ENCODE measurements at places on chromosomes 5 and 9.

DNA sequence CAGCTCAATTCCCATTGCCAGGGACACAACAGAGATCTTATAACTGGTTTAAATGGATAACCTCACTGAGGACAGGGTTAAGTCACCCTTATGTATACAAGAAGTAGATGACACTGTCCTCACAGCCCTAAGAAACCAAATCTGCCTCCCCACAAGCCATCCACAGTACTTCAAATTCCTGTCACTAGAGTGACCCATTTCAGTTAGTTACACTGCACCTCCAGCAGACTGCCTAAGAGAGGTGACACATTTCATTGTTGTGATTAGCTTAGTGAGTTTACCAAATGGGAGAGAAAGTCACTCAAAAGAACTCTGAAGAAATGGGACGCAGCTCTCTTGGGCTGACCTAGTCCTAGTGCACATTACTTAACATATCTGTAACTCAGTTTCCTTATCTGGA is 53.6 kb upstream of the HTR1A start:
- DNase-seq, result no peak

DNA sequence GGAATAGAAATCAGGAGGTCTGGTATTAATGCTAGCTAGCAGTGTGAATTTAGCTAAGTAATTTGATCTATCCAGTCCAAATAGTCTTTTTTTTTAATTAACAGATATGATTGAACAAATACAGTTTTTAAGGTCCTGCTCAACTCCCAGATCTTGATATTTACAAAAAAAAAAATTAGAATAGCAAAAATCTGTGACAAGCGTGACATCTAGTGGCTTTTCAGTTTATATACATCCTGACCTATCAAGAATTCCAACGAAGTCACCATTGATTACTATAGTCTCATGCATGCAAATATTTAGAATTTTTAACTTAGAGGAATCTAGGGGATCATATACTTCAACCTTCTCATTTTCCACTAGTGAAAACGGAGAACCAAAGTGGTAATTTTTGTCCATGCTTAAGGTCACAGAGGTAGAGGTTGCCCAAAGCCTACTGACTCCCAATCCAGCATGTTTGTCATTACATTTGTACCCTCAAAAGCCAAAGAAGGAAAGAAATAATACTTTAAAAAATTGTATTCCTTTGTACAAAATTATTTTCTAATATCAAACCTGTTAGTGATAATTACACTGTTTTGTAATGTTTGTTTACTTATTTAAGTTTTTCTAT is 17.6 kb upstream of the TARS1 start:
- no peak for DNase-seq

DNA sequence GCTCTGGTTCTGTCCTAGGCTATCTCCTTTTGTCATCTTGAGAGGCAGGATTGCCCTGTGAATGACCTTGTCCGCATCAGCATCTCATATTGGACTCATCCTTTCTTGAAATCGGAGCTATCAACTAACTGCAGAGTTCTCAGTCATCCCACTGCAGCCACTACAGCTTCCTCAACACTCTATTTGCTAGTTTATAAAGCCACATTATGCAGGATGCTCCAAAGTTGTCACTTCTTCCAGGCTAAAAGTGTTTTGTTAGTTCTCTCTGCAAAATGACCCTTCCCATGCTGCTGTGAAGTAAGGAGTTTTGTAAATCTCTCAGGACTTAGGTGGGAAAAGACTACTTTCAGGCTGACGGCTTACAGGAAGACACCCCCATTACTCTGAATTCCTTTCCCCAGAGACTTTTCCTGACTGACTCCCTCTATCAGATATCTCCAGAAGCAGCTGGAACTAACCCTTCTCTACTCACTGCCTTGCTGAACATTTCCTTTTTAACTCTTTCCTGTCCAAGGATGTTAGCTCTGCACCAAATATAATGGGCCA is 257.6 kb downstream of the NFIB start:
- DNase-seq, result no peak

DNA sequence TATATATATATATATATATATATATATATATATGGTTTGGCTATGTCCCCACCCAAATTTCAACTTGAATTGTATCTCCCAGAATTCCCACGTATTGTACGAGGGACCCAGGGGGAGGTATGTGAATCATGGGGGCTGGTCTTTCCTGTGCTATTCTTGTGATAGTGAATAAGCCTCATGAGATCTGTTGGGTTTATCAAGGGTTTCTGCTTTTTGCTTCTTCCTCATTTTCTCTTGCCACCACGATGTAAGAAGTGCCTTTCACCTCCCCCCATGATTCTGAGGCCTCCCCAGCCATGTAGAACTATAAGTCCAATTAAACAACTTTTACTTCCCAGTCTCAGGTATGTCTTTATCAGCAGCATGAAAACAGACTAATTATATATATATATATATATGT is 52.3 kb upstream of the ADAMTS2 start:
- no peak for DNase-seq

DNA sequence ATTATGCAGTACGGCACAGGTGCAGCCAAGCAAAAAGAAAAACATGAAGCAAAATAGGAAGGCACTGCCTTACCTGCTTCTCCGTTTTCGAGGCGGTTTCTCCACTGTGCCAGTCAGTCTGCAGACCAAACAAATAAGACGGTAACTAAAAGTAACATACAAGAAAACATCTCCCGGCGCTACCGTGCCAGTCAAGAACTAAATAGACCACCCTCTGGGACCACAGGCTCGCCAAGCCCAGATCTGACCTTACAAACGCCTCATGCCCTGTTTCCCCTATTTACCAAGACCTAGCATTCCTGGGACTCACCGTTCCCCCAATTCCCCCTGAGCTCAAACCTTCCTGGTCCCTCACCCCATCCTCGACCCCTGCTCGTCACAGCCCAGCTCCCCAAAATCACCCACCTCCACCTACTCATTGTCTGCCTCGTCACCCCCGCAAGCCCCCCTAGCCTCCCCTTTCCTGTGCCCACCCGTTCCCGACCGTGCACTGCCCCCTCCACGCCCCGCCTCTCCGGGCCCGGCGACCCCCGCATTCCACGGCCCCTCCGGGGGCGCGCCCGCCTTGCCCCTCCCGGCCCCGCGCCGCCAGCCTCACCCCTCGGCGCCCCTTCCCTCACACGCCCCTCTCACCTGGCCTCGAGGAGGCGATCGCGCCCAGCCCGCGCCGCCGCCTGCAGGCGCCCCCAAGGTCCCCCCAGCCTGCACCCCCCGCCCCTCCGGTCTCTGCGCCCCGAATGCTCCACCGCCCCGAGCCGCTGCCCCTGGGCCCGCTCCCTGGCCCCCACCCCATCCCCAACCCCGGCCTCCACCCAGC is 560 bp downstream of the SCAI start:
- no peak for DNase-seq

DNA sequence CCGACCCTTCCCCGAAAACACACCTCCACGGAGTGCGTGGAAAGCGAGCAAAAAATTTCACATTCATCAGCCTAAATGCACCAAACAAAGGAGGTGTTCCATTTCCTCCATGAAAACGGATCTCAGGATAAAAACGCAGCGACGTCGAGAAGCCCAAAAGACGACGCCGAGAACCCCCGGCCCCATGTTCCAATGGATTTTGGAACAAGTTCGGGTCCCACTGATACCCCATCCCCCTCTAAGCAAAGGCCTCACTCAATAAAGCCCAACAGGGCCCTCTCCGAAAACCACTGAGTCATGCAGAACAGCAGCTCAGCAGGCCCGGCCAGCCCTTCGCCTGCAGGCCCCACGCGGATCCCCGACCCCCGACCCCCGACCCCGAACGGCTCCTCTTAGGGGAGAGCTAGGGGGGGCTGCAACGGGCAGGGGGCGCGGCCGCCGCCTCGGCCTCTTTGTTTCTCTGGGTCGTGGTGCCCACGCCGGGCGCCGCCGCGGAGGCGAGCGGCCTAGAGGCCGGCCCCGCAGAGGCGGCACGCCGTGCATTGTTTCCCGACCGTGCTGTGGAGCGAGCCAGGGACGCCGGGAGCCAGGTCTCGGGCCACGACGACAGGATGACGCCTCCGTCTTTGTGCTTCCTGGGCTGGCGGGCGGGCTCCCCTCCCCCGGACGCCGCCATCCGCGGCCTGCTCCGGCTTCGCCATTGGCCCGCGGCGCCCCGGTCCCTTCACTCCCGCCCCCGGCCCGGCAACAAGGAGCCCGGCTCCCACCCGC is 915 bp downstream of the ZFAND5 start:
- DNase-seq, result no peak

- DNase-seq, result no peak
Observed at GRCh38 chr5:144194144-144194543, 23.5 kb downstream of the KCTD16 start.

DNA sequence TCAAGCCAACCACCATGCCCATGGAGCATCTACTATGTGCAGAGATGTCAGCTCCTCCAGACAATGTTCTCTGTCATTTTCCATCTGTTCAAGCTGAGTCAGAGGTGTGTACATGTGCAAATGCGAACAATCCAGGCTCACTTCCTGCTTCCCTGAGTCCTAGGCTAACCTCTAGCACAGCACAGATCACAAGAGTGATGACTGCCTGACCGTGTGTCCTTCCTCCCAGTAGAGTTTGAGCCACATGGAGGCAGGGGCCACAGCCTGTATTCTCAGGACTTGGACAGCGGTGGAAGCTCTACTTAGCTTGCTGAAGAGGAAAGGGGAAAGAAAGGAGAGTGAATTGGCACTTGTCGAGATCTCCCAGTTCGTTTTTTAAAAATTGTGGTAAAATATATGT is 87.2 kb downstream of the KCNIP1 start:
- no peak for DNase-seq

GRCh38 chr9:2800394-2801179 is 43.3 kb downstream of the PUM3 start:
- DNase-seq, result no peak

DNA sequence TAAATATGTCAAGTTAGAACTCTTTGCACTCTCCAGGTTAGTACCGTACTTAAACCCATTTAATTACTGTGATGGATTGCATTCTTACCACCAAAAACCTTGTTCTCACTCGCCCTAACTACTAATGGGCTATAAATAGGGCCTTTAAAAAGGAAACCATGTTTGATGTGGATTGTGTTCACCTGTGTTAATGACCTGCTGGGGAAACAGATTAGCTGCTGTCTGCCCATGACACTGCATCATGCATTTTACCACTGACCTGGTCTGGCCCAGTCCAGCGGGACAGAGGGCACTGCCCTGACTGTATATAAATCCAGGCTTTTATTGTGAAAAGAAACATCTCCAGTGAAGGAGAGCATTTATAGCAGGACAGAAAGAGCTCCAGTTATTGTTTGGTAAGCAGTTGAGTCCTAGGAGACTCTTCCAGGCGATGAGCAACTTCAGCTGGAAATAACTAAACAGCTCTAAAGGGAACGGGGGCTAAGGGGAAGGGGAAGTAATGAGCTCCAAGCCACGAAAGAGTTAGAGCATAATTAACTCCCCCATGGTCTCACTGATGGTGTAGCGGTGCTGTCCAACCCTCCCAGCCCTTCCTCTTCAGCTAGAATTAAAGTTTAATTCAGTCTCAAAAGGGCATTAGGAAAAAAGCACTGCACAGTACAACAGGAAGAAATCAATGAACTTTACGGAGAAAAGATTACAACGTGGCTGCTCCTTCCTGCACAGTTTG is 303.1 kb downstream of the ENC1 start:
- DNase-seq, result no peak

DNA sequence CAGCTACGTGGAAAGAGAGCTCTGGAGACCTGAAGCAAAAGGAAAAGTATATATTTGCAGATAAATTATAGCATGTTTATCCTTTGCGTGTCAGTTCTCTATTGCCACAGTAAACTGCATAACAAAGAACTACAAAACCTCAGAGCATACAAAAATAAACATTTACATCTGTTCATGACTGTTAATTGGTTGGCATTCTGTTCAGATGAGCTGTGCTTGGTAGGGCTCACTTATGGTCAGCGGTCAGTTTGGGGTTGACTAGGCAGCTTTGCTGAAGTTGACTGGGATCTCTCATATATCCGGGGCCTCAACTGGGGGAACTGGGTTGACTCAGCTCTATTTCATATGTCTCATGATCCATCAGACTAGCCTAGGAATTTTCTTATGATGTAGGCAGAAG is 257.7 kb downstream of the TLE1 start:
- DNase-seq, result peak; percentile 86

DNA sequence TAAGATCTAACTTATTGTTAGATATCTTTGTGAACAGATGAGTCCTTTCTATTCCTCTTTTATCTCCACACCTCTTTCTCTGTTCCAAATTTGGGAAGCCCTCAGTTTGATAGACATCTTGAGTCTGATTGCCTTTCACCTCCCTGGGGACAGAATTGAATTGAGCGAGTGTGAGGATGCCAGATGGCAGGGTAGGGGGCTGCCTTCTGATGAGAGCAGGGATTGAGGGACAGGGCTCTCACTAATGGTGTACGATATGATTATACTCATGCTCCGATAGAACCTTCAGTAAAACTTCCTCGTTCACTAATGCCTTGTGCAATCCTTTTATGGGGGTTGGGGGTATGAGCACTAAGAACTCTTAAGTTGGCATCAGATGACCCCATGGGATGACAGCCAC is 172.1 kb upstream of the DAP start:
- DNase-seq, result no peak

- no peak for DNase-seq
Observed at GRCh38 chr5:69374911-69375446, 5.4 kb downstream of the RAD17 start.

DNA sequence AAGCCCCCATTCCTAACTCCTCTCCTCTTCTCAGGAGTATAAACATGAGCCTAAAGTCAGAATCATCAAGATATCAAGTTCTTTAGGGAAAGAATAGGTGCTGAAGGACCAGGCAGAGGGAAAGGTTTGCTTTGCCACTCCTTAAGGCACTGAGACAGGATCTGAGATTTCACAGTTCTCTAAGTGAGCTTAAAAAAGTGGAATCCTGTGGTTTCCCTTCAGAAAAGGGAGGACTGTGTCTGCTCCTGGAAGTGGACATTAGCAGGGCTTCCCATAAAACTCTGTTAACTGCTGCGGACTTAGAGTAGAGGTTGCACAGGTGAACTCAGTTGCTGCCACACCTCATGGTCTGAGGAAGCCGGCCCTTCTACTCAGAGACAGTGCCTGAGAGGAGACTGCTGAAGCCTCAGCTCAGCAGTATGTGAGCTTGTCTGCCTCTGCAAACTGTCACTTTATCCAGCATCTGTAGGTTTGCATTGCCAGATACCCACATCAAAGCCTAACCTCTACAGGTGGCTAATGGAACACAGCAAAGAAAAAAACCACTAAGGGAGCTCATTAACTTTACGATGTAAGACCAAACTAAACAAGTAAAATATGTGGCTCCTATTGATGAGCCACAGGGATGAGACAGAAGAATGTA is 42.9 kb downstream of the RIC1 start:
- DNase-seq, result no peak

- no peak for DNase-seq
Observed at GRCh38 chr9:79652598-79652997, 80.8 kb downstream of the TLE4 start.
